ENCODE measurements at places on chromosomes 12 and 14.

DNA sequence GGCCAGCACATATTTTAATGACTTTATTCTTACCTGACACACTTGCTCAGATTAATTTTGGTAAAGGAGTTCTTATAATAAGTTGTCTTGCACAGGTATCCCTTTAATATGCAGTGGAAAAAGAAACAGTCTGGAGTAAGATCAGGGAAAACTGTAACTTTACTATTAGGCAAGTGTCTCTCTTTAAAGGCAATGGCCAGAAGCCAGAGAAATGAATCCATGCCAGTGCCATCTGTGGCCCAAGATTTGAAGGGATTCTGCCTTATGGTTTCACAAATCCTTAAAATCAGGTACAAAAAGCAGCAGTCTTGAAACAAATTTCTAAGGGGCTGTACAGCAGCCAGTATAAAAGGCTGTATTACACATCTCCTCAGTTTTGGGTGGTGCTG lies 22.4 kb downstream of the NFYB start:
- no peak for DNase-seq

- DNase-seq: no peak
These were observed 80.4 kb downstream of the PITPNM2 start for GRCh38 chr12:123070267-123071081.

DNA sequence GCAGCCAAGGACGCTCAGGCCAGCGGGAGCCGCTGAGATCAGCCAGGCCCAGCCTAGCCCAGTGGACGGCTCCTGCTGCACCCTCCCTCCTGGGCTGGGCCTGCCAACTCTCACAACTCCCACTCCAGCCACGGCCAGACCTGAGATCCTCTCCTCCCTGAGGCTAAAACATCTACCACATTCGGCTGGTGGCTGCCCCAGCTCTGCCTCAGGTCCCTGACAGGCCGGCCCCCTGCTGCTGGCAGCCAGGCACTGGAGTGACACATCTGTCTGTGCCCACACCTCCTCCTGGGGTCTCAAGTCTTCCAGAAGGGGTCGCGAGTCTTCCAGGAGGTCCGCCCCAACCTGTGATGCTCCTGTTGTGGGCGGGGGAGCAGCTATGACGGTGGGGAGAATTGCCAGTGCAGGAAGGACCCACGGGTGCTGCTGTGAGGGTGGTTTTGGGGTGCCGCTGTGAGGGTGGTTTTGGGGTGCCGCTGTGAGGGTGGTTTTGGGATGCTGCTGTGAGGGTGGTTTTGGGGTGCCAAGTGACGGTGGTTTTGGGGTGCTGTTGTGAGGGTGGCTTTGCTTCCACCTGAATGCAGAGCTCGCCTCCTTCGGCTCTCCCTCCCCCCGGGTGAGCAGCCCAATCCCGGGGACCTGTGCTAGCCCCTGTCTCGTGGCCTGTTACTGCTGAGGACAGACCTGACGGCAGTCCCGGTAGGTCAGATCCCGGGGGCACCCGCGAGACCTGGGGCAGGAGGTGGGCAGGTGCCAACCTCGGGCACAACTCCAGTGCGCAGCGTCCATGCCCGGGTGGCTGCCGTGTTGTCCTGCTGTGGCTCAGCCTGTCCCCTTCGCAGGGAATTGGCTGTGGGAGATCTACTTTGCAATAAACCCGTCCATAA lies 27.5 kb upstream of the C14orf180 start:
- DNase-seq: no peak

DNA sequence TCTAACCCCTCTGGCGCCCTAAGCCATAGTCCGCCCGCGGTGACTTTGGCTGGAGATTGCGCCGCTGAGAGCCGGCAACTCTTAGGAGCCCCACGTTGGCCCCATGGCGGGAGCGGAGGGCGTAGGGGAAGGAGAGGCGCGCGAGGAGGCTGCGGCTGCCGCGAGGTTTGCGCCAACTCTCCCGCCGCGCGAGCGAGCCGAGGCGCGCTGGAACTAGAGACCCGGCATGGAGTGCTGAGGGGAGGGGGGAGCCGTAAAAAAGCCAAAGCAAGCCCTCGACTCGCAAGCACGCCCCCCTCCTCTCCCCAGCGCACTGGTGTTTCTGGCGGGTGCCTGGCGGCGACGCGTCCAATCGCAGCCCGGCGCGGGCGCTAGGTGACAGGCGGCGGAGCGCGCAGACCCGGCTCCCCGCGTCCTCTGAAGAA lies at the start of gene SYT10:
Gene SYT10 (minus strand): TSS at position 233 of the 425 bp plus-strand sequence. CDS start 297 bp downstream, outside the sequence.
- no peak for DNase-seq

GRCh38 chr12:117365049-117365616 lies 3.7 kb upstream of the NOS1 start:
- DNase-seq: no peak

DNA sequence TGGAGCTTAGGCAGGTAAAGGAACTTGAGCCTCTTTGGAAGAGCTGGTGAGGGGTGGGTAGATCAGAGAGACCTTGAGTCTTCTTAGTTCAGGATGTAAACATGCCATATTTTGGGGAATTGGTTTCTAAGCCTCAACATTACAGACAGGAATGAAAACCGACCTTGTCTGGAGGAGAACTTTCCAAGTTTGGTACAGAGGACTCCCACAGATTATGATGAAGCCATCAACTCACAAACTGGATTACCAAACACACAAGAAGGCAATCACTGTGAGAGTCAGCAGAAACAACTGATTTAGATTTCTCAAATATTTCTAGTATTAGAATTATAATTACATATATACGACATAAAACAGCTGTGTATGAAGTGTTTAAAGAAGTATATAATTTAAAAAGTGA lies 22.3 kb upstream of the AMN1 start:
- DNase-seq: no peak

DNA sequence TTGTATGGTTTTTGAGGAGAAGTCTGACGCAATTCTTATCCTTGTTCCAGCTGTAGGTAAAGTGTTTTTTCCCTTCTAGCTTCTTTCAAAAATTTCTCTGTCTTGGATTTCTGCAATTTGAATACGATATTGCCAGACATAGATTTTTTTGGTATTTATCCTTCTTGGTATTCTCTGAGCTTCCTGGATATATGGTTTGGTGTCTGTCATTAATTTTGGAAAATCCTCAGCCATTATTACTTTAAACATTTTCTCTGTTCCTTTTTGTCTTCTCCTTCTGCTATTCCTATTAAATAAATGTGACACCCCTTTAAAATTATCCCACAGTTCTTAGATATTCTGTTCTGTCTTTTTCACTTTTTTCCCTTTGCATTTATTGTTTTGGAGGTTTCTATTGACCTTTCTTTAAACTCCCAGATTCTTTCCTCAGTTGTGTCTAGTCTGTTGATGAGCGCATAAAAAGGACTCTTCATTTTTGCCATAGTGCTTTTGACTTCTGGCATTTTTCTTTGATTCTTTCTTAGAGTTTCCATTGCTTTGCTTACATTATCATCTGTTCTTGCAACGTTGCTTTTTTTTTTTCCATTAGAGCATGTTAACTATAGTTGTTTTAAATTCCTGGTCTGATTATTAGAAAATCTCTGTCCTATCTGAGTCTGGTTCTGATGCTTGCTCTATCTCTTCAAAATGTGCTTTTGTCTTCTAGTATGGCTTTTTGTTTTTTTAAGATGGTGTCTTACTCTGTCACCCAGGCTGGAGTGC lies 129.1 kb downstream of the MSRB3 start:
- no peak for DNase-seq

GRCh38 chr12:54432815-54433164 lies 13.7 kb upstream of the ITGA5 start:
- DNase-seq: no peak

DNA sequence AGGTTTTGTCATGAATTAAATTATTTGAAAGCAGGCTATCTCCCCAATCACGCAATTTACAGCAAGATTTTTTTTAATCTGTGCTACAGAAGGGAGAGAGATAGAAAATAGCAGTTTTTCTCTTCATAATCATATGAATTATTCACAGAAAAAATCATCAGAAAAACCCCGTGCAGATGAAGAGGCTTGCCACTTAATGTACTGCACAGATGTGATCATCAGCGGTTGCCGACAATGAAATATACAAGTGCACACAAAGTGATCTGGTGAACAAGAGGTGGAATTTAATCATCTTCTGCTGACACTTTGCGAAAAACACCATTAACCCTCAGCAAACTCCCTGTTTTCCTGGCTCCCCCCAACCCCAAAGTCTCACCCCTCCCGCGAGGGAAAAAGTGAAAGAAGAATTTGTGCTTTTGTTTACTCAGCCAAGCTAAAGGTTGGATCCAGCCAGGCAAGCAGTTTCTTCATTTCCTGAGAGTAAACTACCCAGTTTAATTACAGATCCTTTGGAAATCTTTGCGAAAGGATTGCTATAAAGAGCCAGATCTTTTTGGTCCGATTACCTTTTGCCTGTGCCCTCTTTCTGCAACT lies 3.1 kb upstream of the LMO3 start:
- no peak for DNase-seq

DNA sequence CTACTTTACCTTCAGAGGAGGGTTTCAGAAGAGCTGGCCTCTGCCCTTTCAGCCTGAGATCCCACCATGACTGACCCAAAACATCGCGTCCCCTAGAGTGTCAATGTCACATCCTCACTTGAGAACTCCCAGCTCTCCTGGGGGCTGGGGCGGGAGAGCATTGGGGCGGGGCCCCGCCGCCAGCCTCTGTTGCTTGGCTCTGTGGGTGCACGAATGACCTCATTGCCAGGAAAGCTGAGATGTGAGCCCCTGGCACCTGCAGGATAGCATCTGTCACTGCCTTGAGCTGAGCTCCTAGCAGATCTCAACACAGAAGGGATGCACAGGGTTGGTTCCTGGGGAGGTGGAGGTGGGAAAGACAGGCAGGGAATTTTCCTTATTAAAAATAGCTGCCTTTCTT lies 20.6 kb upstream of the MYL2 start:
- no peak for DNase-seq

- no peak for DNase-seq
These were observed 207.2 kb upstream of the SRRM4 start for GRCh38 chr12:118773956-118774723.

DNA sequence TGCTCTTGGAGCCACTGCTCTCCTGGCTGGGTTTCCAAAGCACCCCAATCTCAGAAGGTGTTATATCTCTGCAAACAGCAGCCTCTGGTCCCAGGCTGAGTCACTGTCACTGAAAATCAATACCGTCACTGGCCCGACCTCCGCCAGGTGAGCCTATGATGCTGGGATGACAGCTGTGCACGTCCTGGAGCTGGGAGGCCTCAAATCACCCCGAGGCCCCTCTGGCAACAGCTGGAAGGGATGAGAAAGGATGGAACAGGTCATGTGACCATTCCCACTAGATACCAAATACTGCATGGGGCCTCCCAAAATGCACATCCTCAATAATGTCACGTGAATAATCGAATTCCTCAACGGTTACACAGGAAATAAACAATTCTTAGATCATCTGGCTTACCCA lies 190.8 kb downstream of the TTC7B start:
- no peak for DNase-seq

DNA sequence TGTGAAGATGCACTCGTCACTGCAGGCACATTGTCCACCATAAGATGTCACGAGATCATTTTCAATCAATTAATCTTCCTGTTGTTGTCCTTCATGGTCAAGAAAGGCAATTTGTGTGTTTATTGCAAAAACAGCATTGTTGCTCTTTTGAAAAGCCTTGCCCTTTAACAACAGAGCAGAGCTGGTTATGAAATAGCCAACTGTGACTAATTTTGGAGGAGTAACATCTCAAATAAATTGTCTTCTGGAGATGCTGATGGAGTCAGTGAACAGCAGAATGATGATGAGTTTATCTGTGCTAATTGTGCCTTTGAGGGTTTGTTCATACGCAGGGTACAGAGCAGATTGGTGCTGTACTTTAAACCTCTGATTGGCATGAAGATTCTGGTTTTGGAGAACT lies 88.3 kb upstream of the E2F7 start:
- DNase-seq: no peak

GRCh38 chr14:105061428-105062047 lies 3.7 kb downstream of the GPR132 start:
- DNase-seq: no peak

GRCh38 chr12:46217541-46218321 lies 51.1 kb downstream of the SLC38A1 start:
- DNase-seq: no peak

DNA sequence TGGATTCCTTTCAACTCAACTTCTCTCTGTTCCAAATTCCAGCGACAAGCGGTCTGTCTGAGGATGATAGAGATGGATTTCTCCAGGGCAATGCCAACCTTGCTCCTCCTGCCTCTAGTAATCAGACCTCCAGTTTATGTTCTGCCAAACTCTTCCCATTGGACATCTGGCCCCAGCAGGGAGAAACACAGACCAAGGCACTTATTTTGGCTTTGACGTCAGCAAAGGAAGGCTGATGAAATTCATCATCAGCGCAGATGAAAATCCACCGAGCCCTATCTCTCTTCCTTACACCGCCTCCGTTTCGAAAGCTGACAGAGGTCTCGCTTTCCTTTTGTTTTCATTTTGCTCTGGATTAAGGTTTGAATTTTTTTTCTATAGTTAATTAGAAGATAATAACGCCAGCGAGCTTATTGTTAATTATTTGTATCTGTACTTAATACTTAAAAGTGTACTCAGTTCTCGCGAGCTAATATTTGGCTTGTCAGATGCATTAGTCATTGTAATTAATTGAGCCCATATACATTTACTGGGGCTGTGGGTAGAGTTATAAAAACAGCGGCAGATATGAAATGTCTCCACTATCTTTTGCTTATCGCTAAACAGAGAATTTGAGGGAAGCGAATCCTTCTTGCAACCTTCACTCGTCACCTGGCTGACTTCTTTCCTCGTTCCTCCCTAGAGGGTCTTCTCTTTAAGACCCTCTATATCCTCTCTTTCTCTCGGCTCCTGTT lies 35.9 kb upstream of the MED13L start:
- no peak for DNase-seq

DNA sequence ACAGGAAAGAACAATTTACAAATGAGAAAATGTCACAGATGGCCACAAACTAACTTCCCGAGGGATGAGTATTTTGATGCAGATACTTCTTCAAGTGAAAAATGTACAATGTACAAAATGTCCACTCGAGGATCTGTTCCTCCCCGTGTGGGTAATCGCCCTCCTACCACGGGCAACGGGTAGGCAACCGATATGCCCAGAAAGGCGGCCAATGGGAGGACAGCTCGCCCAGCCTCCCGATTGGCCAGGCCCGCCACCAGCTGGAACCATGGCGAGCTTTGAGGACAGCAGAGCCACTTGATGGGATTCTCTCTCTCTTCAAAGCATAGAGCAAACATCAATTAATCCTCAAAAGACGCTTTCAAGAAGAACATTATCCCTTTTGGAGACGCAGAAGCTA lies 42.3 kb downstream of the DPF3 start:
- no peak for DNase-seq

GRCh38 chr12:111138016-111138415 lies 217.6 kb upstream of the MYL2 start:
- DNase-seq: no peak

DNA sequence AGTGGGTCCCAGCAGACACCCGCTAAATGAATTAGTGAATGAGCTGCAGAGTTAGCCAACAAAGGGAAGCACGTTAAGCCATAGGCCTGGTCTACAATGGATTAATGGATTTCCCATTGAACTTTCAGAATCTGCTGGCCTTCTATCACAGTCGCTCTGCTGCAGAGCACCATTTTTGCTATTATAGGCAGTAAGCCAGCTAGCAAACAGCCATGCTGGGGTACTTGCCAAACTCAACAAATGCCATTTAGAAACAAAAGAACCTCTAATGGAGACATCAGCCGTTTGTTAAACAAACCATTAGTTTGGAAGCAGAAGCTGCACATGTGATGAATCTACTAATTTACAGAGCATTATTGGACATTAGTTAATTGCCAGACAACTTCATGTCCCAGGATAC lies 181.1 kb upstream of the STXBP6 start:
- no peak for DNase-seq
